Glutamatergic neuron (in vitro differentiated cells): ENCODE measurements at places on chromosomes 6 and 20.

GRCh38 chr6:145824344-145824743 is 9.7 kb upstream of the FBXO30 start:
- no peak for DNase-seq

GRCh38 chr6:163260111-163260895 is 154.2 kb upstream of the QKI start:
- no peak for DNase-seq

DNA sequence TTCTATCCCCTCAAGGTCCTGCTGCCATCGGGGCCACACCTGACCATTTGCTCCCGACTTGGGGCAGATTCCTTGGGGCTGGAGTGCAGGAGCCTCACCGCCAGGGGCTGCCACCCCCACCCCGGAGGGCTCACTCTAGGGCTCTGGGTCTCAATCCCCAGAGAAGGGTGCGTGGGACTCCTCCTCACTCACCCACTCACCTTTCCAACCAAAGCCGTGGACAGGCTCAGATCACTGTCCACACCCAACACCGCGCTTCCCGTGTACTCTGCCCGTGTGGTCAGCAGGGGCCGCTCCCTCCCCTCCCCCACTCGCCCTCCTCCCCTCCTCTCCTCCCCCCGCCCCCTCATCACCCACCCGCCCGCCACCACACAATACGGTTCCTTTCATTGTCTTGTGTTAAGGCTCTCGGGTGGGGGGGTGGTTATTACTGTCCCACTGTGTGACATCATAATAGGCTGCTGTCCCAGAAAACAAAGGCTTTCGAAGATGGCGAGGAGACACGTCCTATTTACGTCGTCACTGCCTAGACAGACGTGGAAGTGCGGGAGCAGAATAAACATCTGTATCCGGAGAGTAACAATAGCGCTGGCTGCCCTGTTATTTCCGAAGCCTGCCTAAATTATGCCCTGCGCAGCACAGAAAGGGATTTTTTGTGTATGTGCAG is 85.8 kb downstream of the YTHDF1 start:
- DNase-seq: peak; percentile 15

DNA sequence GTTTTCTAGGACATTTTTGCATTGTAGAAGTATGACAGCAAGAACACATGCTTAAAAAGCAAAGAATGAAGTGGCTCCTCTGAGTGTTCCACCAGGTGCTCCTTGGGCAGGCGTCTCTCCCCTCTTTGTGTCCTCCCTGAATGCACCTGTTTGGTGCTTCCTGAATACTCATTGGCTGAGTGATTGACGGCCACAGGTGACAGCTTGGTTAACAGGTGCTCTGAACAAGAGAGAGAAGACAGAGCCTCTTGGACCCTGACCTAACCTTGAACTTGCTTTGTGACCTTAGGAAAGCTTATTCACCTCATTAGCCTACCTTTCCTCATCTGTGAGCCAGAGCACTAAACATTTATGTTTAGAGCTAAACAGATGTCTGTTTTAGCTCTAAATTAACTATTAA is 93.7 kb downstream of the TULP4 start:
- no peak for DNase-seq

DNA sequence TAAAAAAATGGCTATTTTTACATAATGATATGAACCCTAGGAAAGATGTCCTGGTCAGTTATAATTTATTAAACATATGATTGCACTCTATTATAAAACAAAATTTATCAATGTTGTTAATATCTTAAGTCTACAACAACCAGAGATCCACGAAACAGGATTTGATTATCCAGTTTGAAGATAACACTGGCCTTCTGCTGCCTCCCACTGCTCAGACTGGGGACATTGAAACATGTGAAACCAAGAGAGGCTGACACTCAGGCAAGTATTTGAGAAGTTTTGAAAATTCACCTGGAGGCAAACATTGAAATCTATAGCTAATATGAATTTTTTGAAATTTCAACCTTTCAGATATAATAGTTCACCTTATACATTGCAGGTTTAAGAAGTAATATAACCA is 219.3 kb upstream of the HSF2 start:
- DNase-seq: no peak

GRCh38 chr6:54970337-54970736 is 123.8 kb downstream of the FAM83B start:
- no peak for DNase-seq

DNA sequence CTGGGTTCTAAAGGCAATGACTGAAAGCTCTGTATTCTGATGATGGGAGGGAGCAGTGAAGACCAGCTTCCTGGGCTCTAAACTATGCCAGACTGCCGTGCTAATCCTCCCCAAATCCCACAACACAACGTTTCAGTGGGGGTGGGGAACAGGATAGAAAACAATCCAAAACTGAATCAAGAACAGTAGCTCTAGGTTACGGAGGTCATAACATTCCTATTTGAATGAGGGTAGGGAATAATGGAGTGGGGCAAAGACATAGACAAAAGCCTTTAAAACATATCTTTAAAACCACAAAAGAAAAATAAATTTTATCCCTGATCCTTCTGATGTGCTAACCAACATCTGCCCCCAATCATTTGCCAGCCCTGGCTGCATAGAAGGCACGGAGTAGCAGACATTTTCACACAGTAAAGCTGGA is 7.8 kb downstream of the USP49 start:
- no peak for DNase-seq

- DNase-seq: no peak
These were observed 876 bp upstream of the DSP start for GRCh38 chr6:7540595-7540994.

DNA sequence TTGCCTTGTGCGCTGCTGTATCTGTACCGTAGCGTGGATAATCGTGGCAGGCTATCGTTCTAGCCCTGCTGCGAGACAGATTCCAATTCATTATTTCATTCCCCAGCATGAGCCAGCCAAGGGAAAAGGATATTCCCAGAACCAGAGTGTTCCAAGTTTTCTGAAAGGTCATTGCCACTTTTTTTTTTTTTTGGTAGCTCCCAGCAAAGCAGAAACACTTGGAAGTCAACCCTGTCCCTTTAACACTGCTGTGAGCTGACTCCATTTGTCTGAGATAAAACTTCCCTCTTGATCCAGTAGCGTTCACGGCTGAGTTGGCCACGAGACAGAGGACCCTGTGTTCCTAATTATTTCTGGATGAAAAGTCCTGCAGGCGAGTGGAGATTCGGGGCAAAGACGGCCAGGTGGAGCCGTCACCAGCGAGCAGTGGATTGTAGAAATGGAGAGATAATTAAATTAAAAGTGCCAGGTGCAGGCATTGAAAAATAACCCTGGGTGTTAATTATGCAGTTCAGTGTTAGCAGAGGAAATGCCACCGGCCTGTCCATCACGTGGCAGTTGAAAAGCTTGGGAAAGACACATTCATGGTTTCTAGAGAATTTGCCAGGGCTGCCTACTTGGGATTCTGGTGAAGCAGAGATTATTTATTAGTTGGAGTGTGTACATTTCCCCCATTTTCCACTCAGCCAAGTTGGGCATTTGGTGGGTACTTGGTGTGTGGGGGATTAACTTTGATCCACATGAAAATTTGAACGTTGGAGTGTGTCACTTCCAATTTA is 164.2 kb downstream of the SLC24A3 start:
- no peak for DNase-seq
